ENCODE measurements at places on chromosomes 7 and 10.

DNA sequence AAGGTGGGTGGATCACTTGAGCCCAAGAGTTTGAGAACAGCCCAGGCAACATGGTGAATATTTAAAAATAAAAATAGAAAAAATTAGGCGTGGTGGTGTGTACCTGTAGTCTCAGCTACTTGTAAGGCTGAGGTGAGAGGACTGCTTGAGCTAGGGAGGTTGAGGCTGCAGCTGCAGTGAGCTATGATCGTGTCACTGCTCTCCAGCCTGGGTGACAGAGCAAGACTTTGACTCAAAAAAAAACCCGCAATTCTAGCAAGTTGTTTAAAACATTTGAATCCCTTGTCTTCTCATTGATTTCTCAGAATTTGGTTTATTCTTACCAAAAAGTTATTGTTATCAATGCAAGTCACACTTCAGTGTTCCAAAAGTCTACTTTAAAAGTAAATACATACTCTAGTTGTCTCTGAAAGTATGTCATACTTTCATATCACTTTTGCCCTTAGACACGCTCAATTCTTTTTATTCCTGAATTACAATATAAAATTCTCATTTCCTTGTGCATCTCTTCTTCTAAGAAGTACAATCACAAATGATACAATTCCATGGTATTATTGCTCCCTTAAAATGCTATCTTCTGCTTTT is 6.3 kb downstream of the EPC1 start:
- DNase-seq, result no peak

GRCh38 chr10:91528080-91528479 is 104.8 kb downstream of the PPP1R3C start:
- no peak for DNase-seq

DNA sequence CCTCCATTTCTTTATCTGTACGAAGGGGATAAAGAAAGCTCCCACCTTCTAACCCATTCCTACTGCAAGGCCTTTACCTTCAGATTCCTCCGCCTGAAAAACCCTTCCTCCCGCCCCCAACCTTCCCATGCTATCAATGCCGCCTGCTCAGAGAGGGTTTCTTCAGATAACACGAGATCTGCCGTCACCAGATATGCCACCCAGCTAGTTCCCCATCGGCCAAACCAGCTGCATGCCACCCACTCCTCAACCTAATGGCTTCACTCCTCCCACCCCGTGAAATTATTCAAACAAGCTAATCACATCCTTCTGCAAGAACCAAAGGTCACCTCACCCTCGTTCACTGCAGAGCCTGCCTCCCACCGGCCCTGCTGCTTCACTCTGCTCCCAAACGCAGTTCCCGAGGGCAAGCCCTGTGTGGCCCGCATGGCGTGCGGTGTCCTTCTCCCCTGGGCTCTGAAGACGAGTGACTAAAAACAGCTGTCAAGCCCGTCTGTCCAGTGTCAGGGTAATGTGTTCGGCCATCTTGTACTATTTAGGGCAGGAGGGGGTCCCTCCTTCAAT is 46.8 kb upstream of the TMEM213 start:
- no peak for DNase-seq

- no peak for DNase-seq
These were observed 643.1 kb downstream of the INHBA start for GRCh38 chr7:41059796-41060195.

Measured in stimulated activated CD4-positive, alpha-beta T cell treated with anti-CD3 and anti-CD28 coated beads, TNF-alpha, amount 100 ng/mL, for 24 hours (primary cell).